ENCODE measurements at places on chromosomes 13 and 19. TPM values are rescaled to one million over a fixed set of nuclear protein-coding genes. Genes with fewer than 3 reads are reported as not detected.

DNA sequence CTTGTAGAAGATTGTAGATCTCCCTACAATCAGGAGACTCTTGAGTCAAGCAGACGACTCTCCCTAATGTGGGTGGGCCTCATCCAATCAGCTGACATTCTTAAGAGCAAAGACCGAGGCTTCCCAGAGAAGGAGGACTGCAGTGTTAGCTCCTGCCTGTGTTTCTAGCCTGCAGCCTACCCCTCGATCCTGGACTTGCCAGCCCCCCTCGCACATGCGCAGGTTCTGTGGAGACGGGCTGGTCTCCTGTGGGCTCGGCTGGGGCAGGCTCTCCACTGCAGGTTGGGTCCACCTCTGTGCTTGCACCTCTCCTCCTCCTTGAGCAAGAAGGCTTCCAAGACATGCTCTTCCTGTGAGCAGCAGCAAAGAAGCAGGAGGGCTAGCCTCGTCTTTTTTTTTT, 185.2 kb upstream of the SOX1 start:
- DNase-seq, result no peak

- no peak for DNase-seq
Measured at GRCh38 chr13:85738696-85739320, 60.4 kb downstream of the SLITRK6 start.

Gene UNC13A
- polyA plus RNA-seq, result 0.04 TPM

DNA sequence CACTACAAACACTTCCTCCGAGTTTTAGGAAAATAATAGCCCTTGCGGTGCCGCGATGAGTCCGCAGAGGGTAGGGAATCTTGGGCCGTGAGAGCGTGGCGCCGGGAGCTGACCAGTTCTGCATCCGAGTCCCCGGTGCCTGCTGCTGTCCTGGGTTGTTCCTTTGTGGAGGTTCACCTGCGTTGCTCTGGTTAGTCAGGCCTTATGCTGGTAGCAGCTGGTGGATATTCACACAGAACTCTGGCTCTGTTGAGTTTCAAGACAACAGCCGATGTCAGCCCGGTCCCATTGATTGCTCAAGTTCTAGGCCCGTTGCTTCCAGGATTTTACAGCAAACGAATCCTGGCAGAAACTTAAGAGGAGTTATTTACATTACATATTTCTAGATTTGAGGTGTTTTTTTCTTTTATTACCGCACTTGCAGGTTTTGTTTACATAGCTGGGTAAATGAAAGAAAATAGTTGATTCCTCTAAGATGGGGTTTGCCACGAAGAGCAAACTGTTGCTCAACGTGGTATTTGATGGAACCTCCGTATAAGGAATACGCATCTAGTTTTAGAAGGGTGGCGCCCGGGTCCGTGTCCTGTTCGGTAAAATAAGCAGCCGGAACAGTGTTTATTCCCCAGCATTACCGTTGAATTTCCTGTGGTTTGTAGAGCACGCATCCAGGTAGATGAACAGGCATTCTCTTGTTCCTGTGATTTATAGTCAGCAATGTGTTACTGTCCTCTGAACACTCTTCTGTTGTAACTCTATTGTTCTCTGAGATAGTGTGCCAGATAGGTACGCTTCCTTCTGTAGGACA, 1.3 kb downstream of the CLDN10 start:
- DNase-seq, result no peak

GRCh38 chr13:111489301-111489700, 168.9 kb downstream of the TEX29 start:
- no peak for DNase-seq

Gene TSSK6
- polyA plus RNA-seq, result 1.7 TPM

DNA sequence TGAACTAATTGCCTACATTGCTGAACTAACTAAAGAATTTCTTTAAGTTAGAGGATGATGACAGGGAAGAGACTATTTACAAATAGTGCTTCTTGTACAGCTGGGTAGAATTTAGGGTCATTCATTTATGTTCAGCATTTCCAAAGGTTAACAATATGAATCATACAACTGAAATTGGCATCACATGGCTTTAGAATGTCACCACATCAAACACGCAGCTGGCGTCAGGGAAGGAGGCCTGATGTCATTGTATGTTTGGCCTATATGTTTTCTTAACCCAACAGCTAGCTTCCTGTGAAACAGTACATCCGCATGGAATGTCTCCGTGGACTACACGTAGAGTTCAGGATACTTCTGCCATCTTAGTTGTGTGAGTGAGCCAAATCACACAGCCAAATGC, 99.0 kb upstream of the TNFSF11 start:
- DNase-seq, result peak; percentile 49

GRCh38 chr13:35979361-35979951, 151.7 kb downstream of the DCLK1 start:
- peak; percentile 60 for DNase-seq

Gene ZNF534
- polyA plus RNA-seq, result 0.04 TPM

Gene KCNJ14
- 0.20 TPM for polyA plus RNA-seq

- no peak for DNase-seq
Measured at GRCh38 chr19:57141699-57142098, 3.3 kb downstream of the ZIM3 start.

- peak; percentile 57 for DNase-seq
Measured at GRCh38 chr13:85230691-85231093, 568.5 kb downstream of the SLITRK6 start.

DNA sequence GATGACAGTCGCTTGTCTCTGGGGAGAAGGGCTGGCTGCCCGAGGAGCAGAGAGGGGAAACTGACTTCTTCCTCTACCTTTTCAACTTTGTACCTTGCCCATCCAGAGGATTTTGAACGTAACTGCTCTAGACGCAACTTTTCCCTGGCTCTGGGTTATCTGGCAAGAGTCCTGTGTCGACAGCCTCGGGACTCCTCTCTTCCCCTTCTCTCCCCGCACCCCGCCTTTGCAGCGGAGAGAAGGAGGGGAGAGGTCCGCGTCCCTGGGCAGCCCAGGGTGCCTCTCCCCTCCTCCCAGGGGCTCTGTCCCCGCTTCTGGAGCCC, 574 bp downstream of the SH3GL1 start:
- no peak for DNase-seq

GRCh38 chr13:49371943-49372613, 71.8 kb downstream of the CAB39L start:
- no peak for DNase-seq

GRCh38 chr13:75579529-75579928, 29.9 kb downstream of the UCHL3 start:
- DNase-seq, result no peak

DNA sequence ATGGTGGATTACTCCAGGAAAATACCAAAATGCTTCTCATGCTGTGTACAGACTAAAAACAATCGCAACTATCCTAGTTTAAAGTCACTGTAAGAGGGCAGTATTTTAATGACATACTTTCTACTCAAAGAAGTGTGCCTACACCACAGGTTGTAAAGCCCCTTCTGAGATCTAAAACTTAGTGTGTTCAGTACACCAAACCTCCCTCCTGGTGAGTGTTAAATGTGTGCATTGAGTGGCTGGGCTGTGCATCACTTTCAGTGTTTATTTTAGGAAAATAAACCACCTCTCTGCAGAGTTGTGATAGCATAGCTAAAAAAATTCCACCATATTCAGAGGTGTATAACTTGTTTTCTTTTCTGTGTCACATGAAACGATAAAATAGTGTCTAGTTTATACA, 263.7 kb downstream of the DACH1 start:
- no peak for DNase-seq

DNA sequence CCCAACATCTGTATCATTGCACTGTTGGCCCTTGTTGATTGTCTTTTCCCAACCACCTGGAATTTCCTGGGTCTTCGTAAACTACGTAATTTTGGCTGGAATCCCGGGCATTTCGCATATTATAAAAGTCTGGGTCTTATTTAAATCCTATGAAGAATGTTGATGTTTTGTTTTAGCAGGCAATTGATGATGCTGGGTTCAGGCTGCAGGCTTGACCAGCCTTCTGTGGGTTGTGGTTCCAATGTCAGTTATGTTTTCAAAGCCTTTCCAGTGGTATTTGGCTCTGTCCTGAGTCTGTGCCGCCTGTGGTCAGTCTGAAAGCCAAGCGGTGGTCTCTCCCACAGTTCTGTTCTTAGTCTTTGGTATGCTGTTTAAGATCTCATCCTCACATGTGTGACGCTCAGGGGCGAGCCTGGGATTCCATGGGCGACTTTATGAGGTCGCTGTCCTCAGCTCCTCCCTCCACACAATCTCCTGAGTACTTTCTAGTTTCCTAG, 12.4 kb downstream of the SLC35E1 start:
- no peak for DNase-seq

GRCh38 chr13:39095500-39095899, 57.2 kb downstream of the NHLRC3 start:
- no peak for DNase-seq

DNA sequence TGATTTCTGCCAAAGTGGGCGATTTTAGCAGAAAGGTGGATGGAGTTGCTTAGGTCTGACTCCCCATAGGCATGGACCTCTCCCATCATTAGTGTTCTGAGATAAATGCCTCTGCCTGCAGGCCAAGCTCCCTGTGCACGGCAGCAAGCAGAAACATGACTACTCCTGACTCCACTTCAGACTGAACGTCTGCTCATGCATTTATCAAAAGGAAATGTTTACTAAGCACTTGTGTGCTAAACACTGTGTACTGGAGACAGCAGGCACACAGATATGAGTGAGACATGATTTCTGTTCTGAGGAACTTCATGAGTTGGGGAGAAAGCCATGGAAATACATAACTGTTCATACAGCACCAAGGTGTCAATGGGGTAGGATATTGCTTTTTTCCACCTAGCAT, 149.6 kb downstream of the MIPEP start:
- no peak for DNase-seq

Gene ATP5F1D
- 55.1 TPM for polyA plus RNA-seq

GRCh38 chr13:25372284-25373081, 709 bp downstream of the ATP8A2 start:
- DNase-seq, result no peak

DNA sequence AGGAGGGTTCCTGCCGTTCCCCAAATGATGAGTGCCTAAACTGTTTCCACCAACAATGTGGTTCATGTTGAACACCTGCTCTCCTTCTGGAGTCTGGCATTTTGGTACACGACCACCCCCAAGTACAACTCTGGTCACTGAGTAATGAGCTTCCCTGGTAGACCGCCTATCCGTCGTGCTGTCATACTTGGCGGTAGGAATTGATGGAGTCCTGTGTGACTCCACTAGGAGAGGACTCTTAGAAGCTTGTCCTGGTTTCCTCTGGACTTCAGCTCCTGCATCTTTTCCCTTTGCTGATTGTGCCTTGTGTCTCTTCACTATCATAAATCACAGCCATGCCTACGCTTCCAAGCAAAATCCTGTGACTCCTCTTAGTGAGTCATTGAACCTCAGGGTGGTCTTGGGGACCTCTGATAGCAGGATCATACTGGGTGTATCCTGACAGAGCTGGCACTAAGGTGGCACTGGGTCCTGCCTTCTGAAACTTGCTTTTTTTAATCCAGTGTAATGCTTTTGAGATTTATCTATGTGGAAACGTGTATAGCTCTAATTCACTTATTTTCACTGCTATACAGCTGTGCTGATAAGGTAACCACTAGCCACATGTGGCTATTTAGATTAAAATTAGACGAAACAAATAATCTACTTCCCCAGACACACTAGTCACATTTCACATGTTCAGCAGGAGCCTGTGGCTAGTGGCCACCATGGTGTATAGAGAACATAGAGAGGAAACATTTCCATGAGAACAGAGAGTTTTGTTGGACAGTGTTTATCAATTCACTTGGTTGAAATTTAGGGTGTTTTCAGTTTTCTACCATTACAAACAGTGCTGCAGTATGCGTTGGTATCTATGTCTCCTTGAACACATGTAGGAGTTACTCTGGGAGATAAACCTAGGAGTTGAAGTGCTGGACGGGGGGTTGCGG, 6.1 kb upstream of the ASF1B start:
- no peak for DNase-seq

Data from AG04450 (cell line).